ENCODE measurements at places on chromosomes 1 and 21. TPM values are rescaled to one million over a fixed set of nuclear protein-coding genes. Genes with fewer than 3 reads are reported as not detected.

Gene UMODL1
- total RNA-seq = not detected

Gene SPRR2F
- not detected for total RNA-seq

Gene SLC27A3
- 3.2 TPM for total RNA-seq

Gene RBM11
- 0.18 TPM for total RNA-seq

Gene CD1B
- total RNA-seq = not detected

Gene FOXE3
- total RNA-seq = not detected

Gene VWA1
- 0.83 TPM for total RNA-seq

Gene RAB7B
- 9.1 TPM for total RNA-seq

DNA sequence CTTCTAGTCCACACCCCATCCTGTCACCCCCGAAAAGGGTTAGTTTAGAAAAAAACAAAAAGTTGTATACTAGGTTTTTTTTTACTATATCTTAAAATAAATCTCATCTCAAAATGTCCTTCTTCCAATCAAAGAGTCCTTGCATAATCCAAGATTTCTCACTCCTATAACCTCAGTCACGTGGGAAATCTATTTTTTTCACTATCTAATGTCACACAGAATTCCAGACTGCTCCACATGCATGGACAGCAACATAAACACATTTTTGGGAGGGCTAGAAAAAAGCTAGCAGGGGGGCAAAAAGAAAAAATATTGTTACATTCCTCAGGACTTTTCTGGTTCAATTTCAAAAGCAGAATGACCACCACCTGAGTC, 39.3 kb downstream of the TGFBR3 start:
- no peaks in the 10 kb centered on the region for H3K27me3 ChIP-seq
- no peak overlapping the region for H3K27ac ChIP-seq
- H3K36me3 ChIP-seq = no peaks in the 10 kb centered on the region
- DNase-seq = no peak

GRCh38 chr1:167625040-167625823, 4.8 kb upstream of the RCSD1 start:
- H3K27ac ChIP-seq = no peak overlapping the region
- H3K36me3 ChIP-seq = no peaks in the 10 kb centered on the region
- no peak overlapping the region for H3K4me3 ChIP-seq
- H3K4me1 ChIP-seq = no peaks in the 10 kb centered on the region

DNA sequence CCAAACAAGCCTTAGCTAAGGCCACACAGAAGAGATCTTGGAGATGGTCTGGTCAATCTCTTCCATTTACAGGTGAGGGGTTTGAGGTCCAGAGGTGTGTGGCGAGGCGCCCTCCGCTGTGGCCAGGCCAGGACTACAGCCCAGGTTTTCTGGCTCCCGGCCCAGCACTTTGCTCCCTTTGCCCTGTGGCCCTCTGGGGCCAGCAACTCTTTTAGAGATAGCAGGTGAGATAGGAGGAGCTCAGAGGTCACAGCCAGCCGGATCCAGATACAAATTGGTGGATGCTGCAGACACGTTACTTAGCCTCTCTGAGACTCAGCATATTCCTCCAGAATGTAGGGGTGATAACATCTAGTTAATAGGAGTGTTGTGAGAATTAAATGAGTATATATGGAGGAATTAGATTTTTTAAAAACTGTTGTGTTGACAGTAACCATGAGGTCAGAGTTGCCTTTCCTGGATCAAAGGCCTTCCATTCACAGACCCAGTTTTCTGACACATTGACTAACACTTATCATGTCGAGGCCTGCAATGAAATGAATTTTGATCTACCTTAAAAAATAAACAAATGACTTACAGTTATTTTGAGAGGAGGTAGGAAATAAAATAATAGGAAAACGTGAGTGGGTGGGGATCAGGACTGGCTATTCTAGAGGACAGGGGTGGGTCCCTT, 16.6 kb downstream of the TEX35 start:
- no peak overlapping the region for H3K27ac ChIP-seq
- H3K4me3 ChIP-seq = no peak overlapping the region
- H3K36me3 ChIP-seq = no peaks in the 10 kb centered on the region
- no peak for DNase-seq

DNA sequence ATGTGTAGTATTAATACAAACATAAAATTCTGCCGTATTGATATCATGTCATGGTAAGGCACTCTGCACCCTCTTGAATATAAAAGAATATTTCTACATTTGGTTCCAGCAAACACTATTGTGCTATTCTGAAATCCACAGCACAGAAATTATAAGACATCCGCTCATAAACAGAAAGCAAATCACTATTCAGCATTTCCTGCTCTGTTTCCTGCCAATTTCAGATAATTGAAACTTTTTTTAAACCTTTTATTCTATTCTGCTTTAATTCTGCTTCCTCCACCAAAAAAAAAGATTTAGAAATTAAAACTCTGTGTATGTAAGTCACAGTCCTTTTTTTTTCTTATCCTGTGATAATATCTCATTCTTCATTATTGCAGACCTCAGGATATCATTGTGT, 39.6 kb upstream of the PLEKHO1 start:
- H3K4me3 ChIP-seq = no peak overlapping the region
- no peaks in the 10 kb centered on the region for H3K4me1 ChIP-seq
- no peak overlapping the region for H3K27ac ChIP-seq
- peaks cover 5% of the 10 kb centered on the region for H3K36me3 ChIP-seq
- H3K27me3 ChIP-seq = no peaks in the 10 kb centered on the region

DNA sequence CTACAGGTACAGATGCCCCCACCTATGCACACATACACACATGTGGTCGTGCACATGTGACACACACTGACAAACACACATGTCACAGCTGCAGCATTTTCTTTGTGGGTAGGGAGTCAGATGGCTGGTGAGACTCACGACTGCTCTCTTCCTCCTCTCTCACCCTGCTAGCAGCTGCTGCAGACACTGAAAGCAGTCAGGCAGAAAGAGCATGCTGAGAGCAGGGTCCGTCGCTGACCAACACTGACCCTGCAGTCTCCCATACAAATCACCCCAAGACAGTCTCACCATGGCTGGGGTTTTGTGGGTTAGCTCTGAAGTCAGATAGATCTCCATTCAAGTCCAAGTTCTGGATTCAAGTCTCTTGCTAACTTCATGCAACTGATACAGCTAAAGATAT, 188.3 kb downstream of the ASTN1 start:
- H3K36me3 ChIP-seq = no peaks in the 10 kb centered on the region
- DNase-seq = no peak
- H3K27me3 ChIP-seq = no peaks in the 10 kb centered on the region
- H3K27ac ChIP-seq = no peak overlapping the region
- no peak overlapping the region for H3K4me3 ChIP-seq

- DNase-seq = peak; percentile 40
- H3K4me3 ChIP-seq = peak overlapping the region; percentile 14
- peak overlapping the region; percentile 35 for H3K27ac ChIP-seq
- H3K36me3 ChIP-seq = no peaks in the 10 kb centered on the region
- no peaks in the 10 kb centered on the region for H3K27me3 ChIP-seq
Measured at GRCh38 chr1:156106624-156107488, 7.7 kb upstream of the LMNA start.

DNA sequence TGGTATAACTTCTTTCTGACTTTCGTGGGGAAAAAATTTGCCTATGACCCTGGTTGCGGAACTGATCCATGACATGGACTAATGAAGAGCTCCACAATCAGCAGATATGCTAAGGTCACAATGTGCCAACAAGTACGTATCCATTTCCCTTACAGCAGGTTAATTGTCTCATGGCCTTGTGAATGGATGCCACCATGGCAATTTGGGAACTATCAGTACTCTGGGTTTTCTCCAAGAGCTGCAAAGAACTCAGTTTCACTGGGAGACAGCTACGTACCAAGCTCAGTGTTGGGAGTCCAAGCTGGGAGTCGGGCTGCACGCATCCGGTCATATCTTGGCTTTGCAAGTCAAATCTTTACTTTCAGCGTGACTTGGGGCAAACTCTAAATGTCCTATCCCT, 64.8 kb downstream of the TIAM1 start:
- no peaks in the 10 kb centered on the region for H3K36me3 ChIP-seq
- peaks cover 3% of the 10 kb centered on the region for H3K4me1 ChIP-seq
- no peaks in the 10 kb centered on the region for H3K27me3 ChIP-seq
- DNase-seq = no peak
- no peak overlapping the region for H3K27ac ChIP-seq

- peak overlapping the region; percentile 64 for H3K27ac ChIP-seq
- H3K4me1 ChIP-seq = no peaks in the 10 kb centered on the region
- peak overlapping the region; percentile 82 for H3K4me3 ChIP-seq
- H3K36me3 ChIP-seq = no peaks in the 10 kb centered on the region
Measured at GRCh38 chr1:50959303-50959912, 659 bp downstream of the FAF1 start.

GRCh38 chr21:42413500-42413899, 9.8 kb downstream of the UBASH3A start:
- H3K36me3 ChIP-seq = no peaks in the 10 kb centered on the region
- no peak overlapping the region for H3K27ac ChIP-seq
- peaks cover 18% of the 10 kb centered on the region for H3K27me3 ChIP-seq

GRCh38 chr1:7962014-7962335, 464 bp downstream of the PARK7 start:
- peak overlapping the region; percentile 79 for H3K4me3 ChIP-seq
- no peaks in the 10 kb centered on the region for H3K4me1 ChIP-seq
- H3K27ac ChIP-seq = peak overlapping the region; percentile 82
- peaks cover 23% of the 10 kb centered on the region for H3K36me3 ChIP-seq
- H3K27me3 ChIP-seq = no peaks in the 10 kb centered on the region

GRCh38 chr1:224565611-224566406, 50.3 kb upstream of the CNIH3 start:
- H3K27me3 ChIP-seq = no peaks in the 10 kb centered on the region
- H3K4me1 ChIP-seq = peaks cover 16% of the 10 kb centered on the region
- H3K4me3 ChIP-seq = no peak overlapping the region
- DNase-seq = peak; percentile 16

Data from IMR-90 (cell line).